A549 treated with ZK216348 at 1 μM for 4 hours (cell line): ENCODE measurements at places on chromosomes 5 and 9. TPM values are rescaled to one million over a fixed set of nuclear protein-coding genes. Genes with fewer than 3 reads are reported as not detected.

LVRN gene
- 0.05 to 0.22 TPM in 2 of 5 replicates, not detected in the others for total RNA-seq

WNT8A gene
- not detected in 5 replicates for total RNA-seq

BTNL3 gene
- total RNA-seq: not detected in 5 replicates

ANKRD33B gene
- total RNA-seq: 8.5 to 15.0 TPM (median 11.3 TPM) in 5 replicates

PTCH1 gene
- total RNA-seq: 2.0 to 5.1 TPM (median 2.3 TPM) in 5 replicates

SLC9A3 gene
- 1.4 to 2.5 TPM (median 2.3 TPM) in 5 replicates for total RNA-seq

CERCAM gene
- 30.7 to 46.8 TPM (median 37.4 TPM) in 5 replicates for total RNA-seq

TYRP1 gene
- 0.14 TPM in 1 of 5 replicates, not detected in the others for total RNA-seq

SLC46A2 gene
- not detected in 5 replicates for total RNA-seq

FAT2 gene
- 0.02 TPM in 1 of 5 replicates, not detected in the others for total RNA-seq

GTF2H2C gene
- 28.1 to 43.6 TPM (median 33.3 TPM) in 5 replicates for total RNA-seq

IL33 gene
- total RNA-seq: 0.25 to 1.2 TPM (median 0.33 TPM) in 5 replicates

SLC24A2 gene
- not detected in 5 replicates for total RNA-seq

TMOD1 gene
- total RNA-seq: 1.7 to 2.9 TPM (median 2.3 TPM) in 5 replicates

ADGRD2 gene
- not detected in 5 replicates for total RNA-seq

TRAF1 gene
- total RNA-seq: 2.1 to 4.2 TPM (median 3.2 TPM) in 5 replicates

SEMA6A gene
- total RNA-seq: 0.11 TPM in 1 of 5 replicates, not detected in the others

MFAP3 gene
- total RNA-seq: 19.5 to 33.1 TPM (median 26.3 TPM) in 5 replicates

ZDHHC11B gene
- 1.1 to 1.8 TPM (median 1.5 TPM) in 5 replicates for total RNA-seq

DAB2 gene
- 8.5 to 12.0 TPM (median 10.4 TPM) in 5 replicates for total RNA-seq

COL15A1 gene
- total RNA-seq: 0.28 to 0.58 TPM (median 0.39 TPM) in 5 replicates

PCDHA1 gene
- 0.14 to 0.48 TPM (median 0.19 TPM) in 5 replicates for total RNA-seq

ADAMTSL1 gene
- total RNA-seq: 0.04 TPM in 1 of 5 replicates, not detected in the others

LCP2 gene
- total RNA-seq: not detected in 5 replicates

NOP16 gene
- total RNA-seq: 109 to 138 TPM (median 126 TPM) in 5 replicates

CEL gene
- total RNA-seq: 0.51 to 1.3 TPM (median 0.83 TPM) in 5 replicates

MRNIP gene
- 13.0 to 24.5 TPM (median 20.8 TPM) in 5 replicates for total RNA-seq

SHLD3 gene
- 1.6 to 3.5 TPM (median 2.1 TPM) in 5 replicates for total RNA-seq

PLPP7 gene
- total RNA-seq: not detected in 5 replicates

FAM169A gene
- total RNA-seq: 3.1 to 8.6 TPM (median 6.5 TPM) in 5 replicates

DCAF12 gene
- total RNA-seq: 36.3 to 44.7 TPM (median 38.5 TPM) in 5 replicates

NELFB gene
- total RNA-seq: 36.5 to 63.8 TPM (median 58.5 TPM) in 5 replicates

AQP3 gene
- 11.1 to 21.4 TPM (median 20.2 TPM) in 5 replicates for total RNA-seq

F2RL1 gene
- total RNA-seq: 209 to 272 TPM (median 236 TPM) in 5 replicates

SPINK4 gene
- not detected in 5 replicates for total RNA-seq

SPATA9 gene
- total RNA-seq: not detected in 5 replicates

PLPPR1 gene
- not detected in 5 replicates for total RNA-seq

LCN6 gene
- total RNA-seq: not detected in 5 replicates
